ENCODE measurements at places on chromosomes 5 and 9. TPM values are rescaled to one million over a fixed set of nuclear protein-coding genes. Genes with fewer than 3 reads are reported as not detected.

Gene ORM1
- total RNA-seq: not detected

Gene GBA2
- total RNA-seq: 133 TPM

Gene PLPP7
- 2.6 TPM for total RNA-seq

Gene EGFLAM
- total RNA-seq: under 0.01 TPM

Gene TAF11L10
- not detected for total RNA-seq

Gene ZNF79
- total RNA-seq: 14.4 TPM

Gene TAF11L5
- not detected for total RNA-seq

Gene C5orf15
- total RNA-seq: 39.5 TPM

Gene KCNV2
- not detected for total RNA-seq

Gene FBP1
- total RNA-seq: 3.2 TPM

Gene TTC23L
- total RNA-seq: 0.19 TPM

Gene RNF180
- 13.1 TPM for total RNA-seq

Gene FIBCD1
- 0.29 TPM for total RNA-seq

Gene ZDHHC11
- total RNA-seq: 0.67 TPM

Gene FOXI1
- total RNA-seq: under 0.01 TPM

Gene DRD1
- not detected for total RNA-seq

Gene CLPTM1L
- 212 TPM for total RNA-seq

Gene BBLN
- 59.2 TPM for total RNA-seq

Gene ENHO
- 0.29 TPM for total RNA-seq

Gene TMEM252
- not detected for total RNA-seq

Gene PCDHB2
- total RNA-seq: 1.6 TPM

Gene INSL6
- total RNA-seq: not detected

Gene DNAJC25
- 2.9 TPM for total RNA-seq

Gene BARHL1
- not detected for total RNA-seq

Gene DYNC2I2
- total RNA-seq: 61.0 TPM

Gene PCDHGA9
- total RNA-seq: 6.1 TPM

Gene BTNL3
- total RNA-seq: not detected

Gene NKD2
- total RNA-seq: 0.29 TPM

Gene HDHD3
- total RNA-seq: 9.2 TPM

Gene TLR4
- total RNA-seq: 207 TPM

All from vein endothelial cell (primary cell).